ENCODE measurements at places on chromosomes 2 and 18.
A peak's percentile ranks its signal among the peaks of the same experiment; 100 is the strongest.

DNA sequence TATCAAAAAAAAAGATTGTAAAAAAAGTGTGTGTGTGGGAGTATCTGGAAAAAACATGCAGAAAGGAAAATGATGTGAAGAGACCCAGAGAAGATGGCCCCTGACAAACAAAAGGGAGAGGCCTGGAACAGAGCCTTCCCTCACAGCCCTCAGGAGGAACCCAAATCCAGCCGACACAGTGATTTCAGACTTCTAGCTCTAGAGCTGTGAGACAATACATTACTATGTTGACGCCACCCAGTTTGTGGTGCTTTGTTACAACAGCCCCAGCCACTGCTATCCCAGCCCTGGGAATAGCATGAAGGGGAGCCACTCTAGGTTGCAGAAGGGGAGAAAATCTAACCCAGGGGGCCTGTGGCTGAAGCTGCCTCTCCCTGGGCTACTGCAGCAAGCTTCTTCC lies 59.0 kb upstream of the ZBTB7C start:
- DNase-seq: no peak

DNA sequence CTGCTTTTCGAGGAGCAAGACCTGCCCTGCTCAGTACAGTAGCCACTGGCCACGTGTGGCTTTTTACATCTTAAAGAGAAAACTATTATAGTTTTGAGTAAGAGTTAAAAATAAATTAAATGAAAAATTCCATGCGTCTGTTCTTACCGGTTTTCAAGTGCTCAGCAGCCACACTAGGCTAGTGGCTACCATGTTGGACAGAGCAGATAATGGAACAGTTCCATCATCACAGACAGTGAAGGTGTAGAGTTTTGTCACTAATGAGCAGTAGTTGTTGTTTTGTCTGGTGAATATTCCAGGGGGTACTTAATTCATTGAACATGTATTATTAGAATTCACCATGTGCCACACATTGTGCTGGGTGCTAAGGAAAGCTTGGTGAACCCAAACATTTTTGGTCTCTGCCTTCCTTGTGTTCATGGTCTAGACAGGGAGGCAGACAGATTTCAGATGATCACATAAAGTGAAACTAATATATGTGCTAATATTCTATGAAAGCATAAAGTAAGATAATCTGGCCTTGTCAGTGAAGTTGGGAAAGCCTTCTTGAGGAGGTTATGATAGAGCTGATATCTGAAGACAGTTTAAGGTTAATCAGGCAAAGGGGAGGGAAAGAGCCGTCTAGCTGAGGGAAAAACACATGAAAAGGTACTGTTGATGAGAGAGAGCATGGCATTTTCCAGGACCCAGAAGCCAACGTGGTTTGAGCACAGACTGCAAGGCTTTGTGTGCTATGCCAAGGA lies 1.4 kb downstream of the ALMS1 start:
- DNase-seq: peak; percentile 21

DNA sequence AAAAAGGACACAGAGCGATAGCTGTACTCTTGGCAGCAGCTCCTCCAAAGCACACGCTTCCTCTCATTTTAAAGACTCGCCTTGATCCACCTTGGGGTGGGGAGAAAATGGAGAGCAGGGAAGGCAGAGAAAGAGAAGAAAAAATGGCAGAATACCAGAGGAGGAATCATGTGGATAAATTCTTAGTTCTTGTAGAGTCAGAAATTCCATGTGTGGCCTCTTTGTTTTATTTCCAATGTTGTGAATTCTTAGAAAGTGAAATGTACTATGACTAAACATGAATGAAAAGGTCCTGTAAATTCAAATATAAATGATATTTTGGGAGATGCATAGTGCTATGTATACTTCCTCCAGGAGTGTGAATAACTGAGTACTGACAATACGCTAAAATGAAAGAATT lies 89.7 kb upstream of the SESTD1 start:
- no peak for DNase-seq

- DNase-seq: no peak
Observed at GRCh38 chr2:27581417-27582128, 1.3 kb upstream of the ZNF512 start.

DNA sequence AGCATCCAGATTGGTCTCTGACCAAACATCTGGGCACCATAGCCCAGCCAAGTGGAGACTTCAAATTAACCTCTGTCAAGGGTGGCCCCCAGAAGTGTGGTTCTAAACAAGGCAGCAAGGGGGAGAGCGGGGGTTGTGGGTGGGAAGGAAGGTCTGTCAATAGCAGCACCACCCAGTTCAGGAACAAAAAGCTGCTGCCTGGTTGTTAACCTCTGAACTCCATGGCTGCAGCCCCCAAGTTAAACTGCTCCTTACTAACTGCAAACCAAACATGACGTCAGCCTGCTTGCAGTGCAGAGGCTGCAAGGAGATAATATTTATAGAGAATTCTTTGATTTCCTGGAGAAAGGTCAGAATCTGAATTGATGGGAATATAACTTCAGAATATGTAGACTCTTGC lies 76.5 kb downstream of the ARL4C start:
- DNase-seq: no peak

DNA sequence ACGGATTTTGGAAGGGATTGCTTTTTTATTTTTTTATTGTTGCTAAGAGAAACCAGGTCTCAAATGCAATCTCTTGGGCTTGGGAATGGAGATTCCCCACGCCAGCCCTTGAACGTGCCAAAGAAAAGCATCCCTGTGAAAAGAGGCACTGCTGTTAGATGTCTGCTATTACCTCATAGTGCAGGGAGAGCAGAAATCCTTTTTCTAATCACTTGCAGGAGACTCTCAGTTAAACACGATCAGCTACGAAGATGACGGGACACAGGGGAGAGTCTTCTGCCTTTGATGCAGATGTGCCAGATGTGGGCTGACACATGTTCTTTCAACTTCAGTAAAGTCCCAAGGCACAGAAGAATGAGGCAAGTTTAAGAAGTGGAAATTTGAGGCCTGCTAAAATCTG lies 381.6 kb upstream of the TRIB2 start:
- no peak for DNase-seq

DNA sequence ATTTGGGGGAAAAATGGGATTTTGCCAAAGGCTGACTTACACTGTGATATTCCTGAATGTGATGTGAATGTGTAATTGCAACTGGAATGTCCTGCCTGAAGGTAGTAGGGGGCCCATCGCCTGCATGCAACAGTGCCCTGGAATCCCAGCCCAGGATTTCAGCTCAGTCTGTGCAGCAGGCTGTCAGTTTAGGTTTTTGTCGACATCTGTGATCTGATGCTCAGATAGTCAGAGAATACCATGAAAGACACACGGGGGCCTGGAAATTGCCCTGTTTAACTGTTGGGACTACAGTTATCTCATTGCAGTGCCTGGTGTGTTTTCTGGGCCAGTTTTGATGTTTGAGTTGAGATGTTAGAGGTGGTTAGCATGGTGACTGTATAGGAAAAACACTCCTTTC lies 84.5 kb upstream of the HK2 start:
- DNase-seq: no peak

DNA sequence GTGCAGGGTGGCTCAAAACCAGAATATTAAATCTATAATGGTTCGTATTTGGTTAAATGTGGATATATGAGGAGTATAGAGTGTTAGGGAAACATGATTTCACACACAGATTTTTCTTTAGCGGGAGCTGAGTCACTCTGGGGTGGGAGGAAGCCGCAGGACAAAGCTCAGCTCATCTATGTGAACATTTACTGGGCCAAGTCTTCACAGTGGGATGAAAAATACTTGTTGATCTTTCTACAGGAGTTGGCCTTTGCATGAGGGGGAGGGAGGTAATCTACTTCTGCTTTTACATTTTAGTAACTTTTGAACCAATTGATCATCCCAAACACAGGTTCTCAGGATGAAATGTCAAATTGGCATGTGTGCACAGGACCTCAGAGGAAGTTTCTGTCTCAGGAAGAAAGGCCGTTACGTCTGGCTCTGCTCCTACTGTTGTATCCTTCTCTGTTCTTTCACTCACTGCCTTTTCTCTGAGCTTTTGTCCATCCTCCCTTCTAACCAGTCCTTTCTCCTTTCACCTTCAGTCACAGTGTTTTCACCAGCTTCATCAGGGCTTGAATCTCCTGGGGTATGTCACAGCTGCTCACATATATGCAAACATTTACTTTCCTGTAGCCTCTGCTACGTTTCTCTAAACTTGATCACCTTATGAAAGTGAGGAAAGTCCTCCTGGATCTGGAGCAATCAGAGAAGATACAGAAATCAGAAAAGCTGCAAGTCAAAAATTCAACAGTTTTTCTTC lies 943.3 kb upstream of the FANCL start:
- DNase-seq: no peak

- no peak for DNase-seq
Observed at GRCh38 chr2:45725731-45726130, 74.3 kb downstream of the PRKCE start.

DNA sequence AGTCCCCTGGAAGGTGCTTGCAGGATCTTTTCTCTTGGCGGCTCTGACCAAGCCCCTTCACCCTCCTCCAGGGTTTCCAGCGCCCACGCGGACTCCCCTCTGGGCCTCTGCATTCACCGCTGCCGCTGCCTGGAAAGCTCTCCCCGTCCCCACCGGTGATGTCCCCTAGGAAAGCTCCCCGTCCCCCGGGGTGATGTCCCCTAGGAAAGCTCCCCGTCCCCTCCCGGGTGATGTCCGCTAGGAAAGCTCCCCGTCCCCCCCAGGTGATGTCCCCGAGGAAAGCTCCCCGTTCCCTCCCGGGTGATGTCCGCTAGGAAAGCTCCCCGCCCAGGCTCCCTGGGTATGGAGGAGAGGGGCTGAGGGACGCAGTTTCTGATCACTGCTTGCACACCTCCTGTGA lies 27.9 kb downstream of the ZAP70 start:
- DNase-seq: no peak

- DNase-seq: no peak
Observed at GRCh38 chr2:221447310-221447709, 124.8 kb downstream of the EPHA4 start.

- no peak for DNase-seq
Observed at GRCh38 chr2:79511320-79511951, 1.4 kb upstream of the CTNNA2 start.

DNA sequence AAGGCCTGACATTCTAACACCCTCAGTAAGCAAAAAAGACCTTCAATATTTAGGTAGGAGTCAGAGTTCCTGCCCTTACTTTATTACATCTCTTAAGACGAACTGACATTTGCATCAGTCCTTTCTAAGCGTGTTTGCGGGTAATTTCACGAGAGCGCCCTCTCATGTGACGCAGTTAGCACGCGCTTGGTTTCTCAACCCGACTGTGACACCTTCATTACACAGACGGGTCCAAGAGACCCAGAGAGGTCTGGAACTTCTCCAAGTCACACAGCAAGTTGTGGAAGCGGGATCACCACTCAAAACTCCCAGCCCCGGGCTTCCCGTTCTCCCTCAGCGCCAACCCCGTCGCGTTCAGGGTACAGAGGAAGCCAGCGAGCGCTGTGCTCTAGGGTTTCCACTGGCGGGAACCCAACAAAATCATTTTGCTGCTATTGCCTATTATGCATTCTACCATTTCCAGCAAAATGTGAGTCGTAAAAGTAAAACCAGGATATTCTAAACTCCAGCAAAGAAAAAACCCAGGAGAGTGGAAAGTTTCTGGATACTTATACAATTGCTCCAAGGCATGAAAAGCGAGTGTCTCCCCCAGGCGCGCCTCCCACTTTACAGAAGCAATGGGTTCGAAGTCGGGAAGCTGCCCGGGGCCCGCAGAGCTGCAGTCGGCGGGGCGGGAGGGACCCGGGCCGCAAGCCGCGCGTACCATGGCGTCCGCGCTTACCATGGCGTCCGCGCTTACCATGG lies 601 bp downstream of the ENOSF1 start:
- peak; percentile 32 for DNase-seq

GRCh38 chr18:55088561-55088960 lies 129.3 kb upstream of the CCDC68 start:
- no peak for DNase-seq

GRCh38 chr18:45435810-45436209 lies 179.5 kb upstream of the SLC14A2 start:
- no peak for DNase-seq

DNA sequence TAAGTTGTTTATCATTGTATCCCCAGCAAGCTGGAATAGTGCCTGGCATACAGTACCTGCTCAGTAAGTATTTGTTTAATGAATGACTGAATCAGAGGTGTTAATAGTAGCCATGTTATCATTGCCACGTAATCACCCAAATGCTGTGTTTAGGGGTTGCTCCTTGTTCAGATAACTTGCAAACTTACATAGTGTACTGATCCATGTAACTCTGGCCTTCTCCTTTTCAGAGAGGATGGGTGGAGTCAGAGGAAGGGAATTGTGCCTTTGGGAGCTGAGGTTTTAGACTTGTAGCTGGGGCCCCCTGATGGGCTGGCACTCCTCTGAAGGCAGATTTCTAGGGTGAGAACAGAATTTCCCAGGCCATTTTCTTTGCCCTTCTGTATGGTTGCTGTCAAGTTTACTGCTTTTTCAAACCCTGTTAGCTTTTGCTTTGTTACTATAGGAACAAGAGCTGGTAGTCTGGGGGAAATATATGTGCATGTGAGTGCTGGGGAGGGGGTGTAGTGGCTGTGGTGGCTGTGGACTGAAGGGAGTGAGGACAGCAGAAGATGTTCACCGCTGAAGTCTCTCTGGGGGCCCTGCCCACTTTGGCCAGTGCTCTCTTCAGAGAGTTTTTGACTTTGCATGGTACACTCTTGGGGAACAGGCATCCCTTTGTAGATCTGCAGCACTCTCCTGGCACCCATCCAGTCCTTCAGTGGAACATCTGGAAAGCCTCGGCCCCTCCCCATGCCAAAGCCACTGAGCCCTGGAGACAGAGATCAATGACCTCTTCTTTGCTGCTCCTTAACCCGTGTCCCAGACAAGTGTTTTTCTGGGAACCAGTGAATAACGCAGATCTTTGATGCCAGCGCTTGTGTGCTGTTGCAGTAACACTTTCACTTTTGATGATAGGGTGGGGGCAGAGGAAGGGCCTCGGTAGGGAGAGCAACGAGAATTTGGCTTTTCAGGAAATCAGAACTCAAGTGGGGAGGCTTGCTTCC lies 209.0 kb downstream of the PRKCE start:
- peak; percentile 22 for DNase-seq

GRCh38 chr2:242051463-242051862 lies 181.9 kb downstream of the RTP5 start:
- DNase-seq: no peak

GRCh38 chr2:241573741-241574140 lies 15.2 kb downstream of the BOK start:
- DNase-seq: no peak

Data from NCI-H1105 treated with DMSO at 0.1 percent for 48 hours (cell line).